Stimulated activated CD8-positive, alpha-beta memory T cell treated with anti-CD3 and anti-CD28 coated beads, Interleukin-4, amount 100 ng/mL, for 24 hours (primary cell): ENCODE measurements at places on chromosomes 1 and 21.

GRCh38 chr1:167387251-167387910 lies 130.9 kb downstream of the CD247 start:
- no peak for DNase-seq

- DNase-seq = peak; percentile 68
These were observed 1.2 kb upstream of the HIVEP3 start for GRCh38 chr1:41919764-41920397.

GRCh38 chr1:118688891-118689290 lies 299.3 kb downstream of the TBX15 start:
- no peak for DNase-seq

DNA sequence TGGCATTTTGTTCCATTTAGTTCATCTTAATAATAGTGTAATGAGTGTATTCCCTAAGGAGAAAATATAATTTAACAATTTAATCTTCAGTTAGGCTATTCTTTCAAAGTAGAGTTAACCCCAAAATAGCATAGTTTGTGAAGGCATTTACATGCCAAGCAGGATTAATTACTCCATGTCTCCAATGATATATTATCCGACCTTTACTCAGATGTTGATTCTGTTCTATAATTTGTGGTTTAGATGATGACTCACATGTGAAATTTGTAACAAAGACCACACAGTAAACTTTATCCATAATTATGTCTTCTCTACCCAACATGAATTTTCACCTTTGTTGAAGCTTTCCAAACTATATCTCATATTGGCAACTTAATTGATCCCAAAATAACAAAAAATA lies 2065.2 kb downstream of the MRPL39 start:
- DNase-seq = no peak

GRCh38 chr1:161020509-161021164 lies at the start of gene F11R:
Gene F11R, minus strand, starts transcription at chr1:161021152. Its CDS starts 79 bp downstream, at chr1:161021073.
- DNase-seq = no peak

- DNase-seq = no peak
These were observed 212.4 kb downstream of the ZNF648 start for GRCh38 chr1:181849071-181849470.

- no peak for DNase-seq
These were observed 76.7 kb upstream of the VCAM1 start for GRCh38 chr1:100642826-100643225.

DNA sequence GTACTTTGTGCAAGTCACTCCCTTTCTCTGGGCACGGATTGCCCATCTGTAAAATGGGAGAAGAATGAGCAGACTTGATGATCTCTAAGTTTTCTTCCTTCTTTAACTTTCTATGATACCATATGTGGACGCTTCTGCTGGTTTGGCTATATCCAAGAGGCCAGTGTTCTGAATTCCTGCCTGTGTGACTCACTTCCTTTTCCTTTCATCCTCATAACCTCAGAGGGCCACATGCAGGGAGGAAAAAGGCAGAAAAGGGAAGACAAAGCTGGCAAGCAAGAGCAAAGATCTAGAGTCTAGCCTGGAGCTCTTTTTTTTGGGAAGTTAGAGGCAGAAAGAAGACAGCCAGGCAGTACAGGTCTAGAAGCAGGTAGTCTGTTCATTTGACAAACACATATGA lies 151.2 kb downstream of the OMA1 start:
- DNase-seq = no peak

- no peak for DNase-seq
These were observed 4.2 kb downstream of the TENT5C start for GRCh38 chr1:117610036-117610435.

- no peak for DNase-seq
These were observed 17.6 kb upstream of the CBR3 start for GRCh38 chr21:36117286-36117741.

GRCh38 chr1:229285440-229285839 lies 14.5 kb downstream of the RAB4A start:
- DNase-seq = no peak
